ENCODE measurements at places on chromosomes 5 and 9.
A peak's percentile ranks its signal among the peaks of the same experiment; 100 is the strongest.

GRCh38 chr5:62138607-62139006, 167.4 kb upstream of the KIF2A start:
- DNase-seq: no peak

DNA sequence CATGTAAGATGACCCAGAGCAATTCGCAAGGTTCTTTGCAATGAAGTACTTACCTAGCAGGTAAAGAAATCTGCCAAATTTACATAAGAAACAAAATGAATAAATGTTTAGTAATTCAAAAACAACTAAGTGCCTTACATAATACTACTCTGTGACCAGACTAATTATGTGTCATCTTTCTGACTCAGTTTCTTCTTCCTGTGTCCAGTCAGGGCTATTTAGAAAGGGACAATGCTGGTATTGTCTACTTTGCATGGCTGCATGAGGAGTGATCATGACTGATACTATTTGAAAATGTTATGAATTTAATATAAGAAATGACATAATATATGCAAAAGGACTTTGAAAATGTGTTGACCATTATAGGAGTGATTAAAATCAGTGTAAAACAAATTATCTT, 210.0 kb downstream of the TMEM161B start:
- no peak for DNase-seq

DNA sequence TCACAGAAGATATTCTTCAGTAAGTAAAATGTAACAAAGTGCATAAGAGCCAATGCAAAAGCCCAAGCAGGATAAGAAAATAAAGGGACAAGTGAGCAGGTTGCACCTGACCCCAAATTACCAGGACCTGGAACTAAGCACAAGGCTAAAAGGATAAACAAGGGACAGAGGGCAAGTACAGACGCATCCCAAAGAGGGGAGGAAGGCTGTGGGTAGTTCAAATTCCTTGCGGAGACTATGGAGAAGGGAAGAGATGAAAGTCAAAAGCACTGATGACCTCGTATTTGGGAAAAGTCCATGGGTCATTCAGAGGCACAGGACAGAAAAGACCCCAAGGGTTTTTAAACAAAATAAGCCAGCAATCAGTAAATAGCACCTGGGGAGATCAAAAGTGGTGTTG, 11.8 kb downstream of the ELAVL2 start:
- no peak for DNase-seq

- DNase-seq: no peak
Measured at GRCh38 chr5:10446490-10446889, 4.8 kb downstream of the ROPN1L start.

DNA sequence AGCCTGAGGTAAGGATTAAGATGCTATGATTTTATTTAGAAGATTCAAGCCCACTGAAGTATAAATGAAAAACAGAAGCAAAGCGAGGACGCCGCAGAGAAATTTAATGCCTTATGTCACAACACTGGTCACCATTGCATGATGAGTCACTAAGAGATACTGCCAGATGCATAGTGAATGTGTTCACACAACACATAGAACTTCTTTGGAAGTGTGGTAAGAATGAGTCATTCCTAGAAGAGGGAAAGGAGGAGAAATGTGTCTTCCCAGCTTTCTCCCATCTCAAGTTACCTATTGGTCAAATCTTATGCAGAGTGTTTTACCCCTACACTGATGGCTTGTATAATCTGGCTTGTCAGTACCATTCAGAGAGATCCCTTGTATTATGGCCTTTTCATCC, 465.3 kb upstream of the ARRDC3 start:
- DNase-seq: no peak

GRCh38 chr9:22118810-22119521, 109.9 kb upstream of the CDKN2B start:
- DNase-seq: no peak

- DNase-seq: no peak
Measured at GRCh38 chr5:127810707-127811490, 107.7 kb downstream of the CCDC192 start.

DNA sequence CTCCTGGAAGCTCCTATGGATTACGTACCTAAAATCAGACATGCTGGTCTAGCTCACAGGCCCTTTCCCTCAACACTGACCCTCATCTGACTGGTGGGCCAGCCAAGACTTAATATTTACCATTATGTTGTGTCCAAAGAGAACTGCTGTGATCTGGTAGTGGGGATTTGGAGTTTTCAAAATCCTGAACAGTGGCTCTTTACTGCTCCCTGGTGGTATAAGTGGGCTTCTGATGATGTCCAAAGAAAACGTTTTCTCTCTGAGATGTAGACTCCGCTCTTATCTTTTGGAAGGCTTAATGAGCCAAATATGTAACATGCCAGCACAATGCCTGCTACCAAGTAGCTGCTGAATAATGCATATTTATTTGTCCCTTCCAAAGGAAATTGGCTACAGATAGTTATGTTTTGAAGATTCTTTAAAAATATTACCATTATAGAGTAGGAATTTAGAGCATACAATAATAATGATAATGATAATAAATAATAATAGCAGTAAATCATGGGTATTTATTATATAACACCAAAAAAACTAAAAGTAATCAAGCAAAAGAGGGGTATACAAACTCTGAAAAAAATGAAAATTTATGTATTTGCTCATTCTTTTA, 406.6 kb upstream of the TNC start:
- no peak for DNase-seq

DNA sequence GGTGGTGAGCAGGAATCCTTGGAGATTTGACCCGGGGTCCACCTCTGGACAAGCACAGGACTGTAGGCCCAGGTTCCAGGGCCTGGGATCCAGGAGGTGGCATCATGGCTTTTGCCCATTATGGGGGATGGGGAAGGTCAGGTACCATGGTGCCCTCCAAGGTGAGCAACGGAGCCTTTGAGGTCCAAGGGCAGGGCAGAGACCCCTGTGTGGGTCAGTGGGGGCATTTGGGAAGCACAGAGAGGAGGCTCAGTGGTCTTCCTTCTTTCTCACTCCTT, 117.7 kb downstream of the RXRA start:
- DNase-seq: no peak

GRCh38 chr5:89728750-89729149, 680.8 kb downstream of the CETN3 start:
- no peak for DNase-seq

- DNase-seq: no peak
Measured at GRCh38 chr5:98780390-98780789, 6.9 kb downstream of the RGMB start.

DNA sequence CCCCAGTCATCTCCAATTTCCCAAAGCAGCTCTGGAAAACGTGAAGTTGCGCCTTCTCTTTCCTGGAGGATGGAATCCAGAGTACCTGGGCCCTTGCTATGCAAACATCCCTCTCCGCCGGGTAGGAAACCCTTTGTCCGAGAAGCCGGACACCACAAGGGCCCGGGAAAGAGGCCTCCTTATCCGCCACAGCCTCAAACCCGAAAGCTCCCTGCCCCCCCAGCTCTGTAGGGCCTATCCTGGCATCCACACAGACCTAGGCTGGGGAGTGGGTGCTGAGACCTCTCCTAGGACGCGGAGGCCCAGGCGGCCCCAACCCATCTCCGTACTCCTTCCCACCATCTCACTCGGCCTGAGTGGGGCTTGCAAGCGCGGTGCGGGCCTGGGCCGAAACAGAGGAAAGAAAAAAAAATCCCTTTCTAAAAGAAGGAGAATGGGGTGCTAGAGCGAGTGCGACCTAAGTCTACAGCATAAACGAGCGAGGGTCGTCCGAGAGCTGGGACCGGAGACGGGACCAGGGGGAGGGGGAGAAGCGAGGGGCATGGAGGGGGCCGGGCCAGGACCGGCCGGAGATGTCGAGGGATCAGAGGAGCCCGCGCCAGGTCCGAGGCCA, 624 bp downstream of the FBXW11 start:
- DNase-seq: peak; percentile 53

- no peak for DNase-seq
Measured at GRCh38 chr9:84823421-84824271, 154.1 kb downstream of the NTRK2 start.

DNA sequence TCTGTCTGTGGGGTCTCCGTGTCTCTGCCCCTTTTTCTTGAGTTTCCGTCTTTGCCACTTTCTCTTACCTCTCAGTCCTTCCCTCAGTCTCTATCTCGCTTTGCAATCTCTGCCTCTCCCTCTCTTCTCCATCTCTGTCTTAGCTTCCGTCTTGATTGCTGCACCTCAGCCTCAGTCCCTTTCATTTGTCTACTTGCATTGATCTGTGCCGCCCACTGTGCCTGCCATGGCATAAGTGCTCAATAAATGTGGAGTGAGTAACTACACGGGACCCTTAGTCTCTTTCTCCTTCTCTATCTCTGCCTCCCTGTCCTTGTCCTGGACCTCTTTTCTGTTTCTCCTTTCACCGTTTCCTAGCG, 6.6 kb downstream of the PCDHGC5 start:
- no peak for DNase-seq

DNA sequence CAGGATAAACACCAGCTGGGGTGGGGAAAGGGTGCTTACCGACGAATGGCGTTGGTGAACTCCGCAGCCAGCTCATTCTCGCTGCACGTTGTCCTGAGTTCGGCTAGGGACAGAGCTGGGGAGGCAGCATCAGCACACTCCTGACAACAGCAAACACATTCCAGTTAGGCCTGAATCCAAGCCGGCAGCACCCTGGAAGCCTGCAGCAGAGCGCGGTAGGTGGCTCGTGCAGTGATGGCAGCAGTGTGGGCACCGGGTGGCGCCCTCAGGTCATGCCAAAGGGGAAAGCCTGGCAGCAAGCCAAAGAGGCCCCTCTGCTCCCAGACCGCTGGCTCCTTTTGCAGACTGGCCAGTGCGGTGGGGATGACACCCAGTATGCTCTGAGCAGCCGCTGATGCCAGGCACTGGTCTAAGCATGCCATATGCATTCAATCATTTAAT, 66.9 kb downstream of the DCP2 start:
- no peak for DNase-seq

DNA sequence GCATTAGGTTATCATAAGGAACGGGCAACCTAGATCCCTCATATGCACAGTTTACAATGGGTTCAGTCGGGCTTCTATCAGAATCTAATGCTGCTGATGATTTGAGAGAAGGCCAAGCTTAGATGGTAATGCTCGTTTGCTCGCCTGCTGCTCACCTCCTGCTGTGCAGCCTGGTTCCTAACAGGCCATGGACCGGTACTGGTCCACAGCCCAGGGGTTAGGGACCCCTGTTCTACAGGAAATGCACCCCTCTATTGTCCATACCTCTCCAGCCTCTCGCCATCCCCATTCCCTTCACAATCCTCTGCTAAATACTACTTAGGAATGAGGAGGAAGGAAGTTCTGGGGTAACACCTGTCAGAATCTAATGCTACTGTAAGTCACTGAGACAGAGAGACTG, 75.1 kb downstream of the OXCT1 start:
- DNase-seq: no peak

DNA sequence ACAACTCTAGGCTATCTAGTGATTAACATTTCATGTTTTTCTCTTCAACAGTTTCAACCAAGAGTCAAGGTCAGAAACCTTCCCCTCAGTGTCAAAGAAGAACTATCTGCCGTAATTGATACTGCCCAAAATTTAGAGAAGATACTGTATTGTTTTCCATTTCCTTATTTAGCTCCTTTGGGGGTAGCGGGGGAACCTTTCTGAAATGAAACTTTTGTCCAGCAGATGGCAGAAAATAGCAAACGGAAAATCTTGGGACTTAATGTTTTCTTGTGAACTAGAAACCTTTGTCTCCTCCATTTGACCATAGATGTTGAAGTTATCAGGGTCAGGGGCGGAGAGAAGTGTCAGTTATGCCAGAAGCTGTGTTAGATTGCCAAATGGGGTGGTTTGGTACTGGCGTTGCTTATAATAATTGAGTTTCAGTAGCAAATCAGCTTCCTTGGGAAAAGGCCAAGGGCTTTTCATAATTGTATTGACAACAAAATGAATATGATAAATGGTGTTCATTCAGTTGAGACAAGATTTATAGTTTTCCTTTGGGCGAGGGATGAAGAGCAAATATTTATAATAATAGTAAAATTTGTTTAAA, 101.7 kb upstream of the TLX3 start:
- DNase-seq: peak; percentile 43

DNA sequence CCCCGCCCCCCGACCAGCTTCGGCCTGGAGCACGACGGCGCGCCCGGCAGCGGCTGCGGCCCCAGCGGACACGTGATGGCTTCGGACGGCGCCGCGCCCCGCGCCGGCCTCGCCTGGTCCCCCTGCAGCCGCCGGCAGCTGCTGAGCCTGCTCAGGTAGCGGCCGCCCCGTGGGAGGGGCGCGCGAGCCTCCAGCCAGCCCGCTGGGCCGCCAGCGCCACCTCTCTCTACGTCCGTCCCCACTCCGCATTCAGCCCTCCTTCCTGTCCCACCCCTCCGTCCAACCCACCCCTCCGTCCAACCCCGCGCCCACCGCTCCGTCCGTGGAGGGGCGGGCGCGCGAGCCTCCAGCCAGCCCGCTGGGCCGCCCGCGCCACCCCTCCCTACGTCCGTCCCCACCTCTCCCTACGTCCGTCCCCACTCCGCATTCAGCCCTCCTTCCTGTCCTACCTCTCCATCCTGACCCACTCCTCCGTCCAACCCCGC, 6.5 kb downstream of the ADAMTS13 start:
- no peak for DNase-seq

DNA sequence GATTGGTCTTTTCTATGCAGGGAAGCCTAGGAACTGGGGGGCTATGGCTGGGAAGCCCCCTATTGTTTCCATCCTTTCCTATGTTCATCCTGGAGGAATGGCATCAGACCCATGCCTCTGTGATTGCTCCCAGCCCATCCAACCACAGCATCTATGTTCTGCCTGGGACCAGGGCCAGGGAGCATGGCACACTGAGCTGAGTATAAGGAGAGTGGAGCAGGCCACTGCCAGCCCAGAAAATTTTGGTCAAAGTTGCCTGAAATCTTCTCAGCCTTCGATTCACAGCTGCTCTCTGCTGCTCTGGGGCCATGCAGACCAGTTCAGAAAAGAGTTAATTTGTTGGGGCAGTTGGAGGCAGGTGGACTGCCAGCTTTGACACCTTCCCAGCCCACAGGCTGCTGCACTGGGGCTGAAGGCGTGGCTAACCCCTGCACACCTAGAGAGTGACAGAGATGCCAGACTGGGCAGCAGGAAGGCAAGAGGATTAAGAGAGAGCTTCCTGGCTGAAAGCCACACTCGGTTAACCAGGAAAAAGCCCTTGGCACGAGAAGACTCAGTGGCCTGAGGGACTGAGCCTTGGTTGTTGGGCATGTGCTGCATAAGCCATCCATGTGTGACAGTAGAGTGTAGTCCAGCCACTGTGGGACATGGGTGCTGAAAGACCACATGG, 12.1 kb downstream of the TGFBI start:
- DNase-seq: no peak

- DNase-seq: no peak
Measured at GRCh38 chr9:36214571-36214970, 23.9 kb downstream of the CLTA start.

DNA sequence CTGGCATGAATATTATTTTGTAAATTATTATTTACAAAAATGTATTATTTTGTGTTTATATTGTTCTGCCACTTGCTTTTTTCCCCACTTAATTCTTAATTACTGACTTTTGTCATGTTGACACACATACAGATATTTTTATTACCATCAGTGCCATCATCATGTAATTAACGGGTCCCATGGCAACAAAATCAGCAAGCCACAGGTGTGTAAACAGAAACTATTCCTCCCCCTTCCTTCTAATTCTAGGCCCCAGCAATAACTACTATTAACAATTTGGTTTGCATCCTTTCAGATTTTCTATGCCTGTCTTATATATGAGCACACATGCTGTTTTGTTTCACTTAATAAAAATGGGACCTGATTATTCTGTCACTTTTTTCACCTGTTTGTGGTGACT, 29.3 kb downstream of the CYFIP2 start:
- no peak for DNase-seq

GRCh38 chr5:80141681-80142080, 106.5 kb downstream of the THBS4 start:
- no peak for DNase-seq

Measured in activated CD8-positive, alpha-beta memory T cell treated with anti-CD3 and anti-CD28 coated beads, Interleukin-2, amount 10 ng/mL, durations not matched to agents 7 days and 5 days (primary cell).